ENCODE measurements at places on chromosomes 2 and 18.

GRCh38 chr2:106530866-106531265 is 43.7 kb downstream of the CD8B2 start:
- DNase-seq, result no peak

DNA sequence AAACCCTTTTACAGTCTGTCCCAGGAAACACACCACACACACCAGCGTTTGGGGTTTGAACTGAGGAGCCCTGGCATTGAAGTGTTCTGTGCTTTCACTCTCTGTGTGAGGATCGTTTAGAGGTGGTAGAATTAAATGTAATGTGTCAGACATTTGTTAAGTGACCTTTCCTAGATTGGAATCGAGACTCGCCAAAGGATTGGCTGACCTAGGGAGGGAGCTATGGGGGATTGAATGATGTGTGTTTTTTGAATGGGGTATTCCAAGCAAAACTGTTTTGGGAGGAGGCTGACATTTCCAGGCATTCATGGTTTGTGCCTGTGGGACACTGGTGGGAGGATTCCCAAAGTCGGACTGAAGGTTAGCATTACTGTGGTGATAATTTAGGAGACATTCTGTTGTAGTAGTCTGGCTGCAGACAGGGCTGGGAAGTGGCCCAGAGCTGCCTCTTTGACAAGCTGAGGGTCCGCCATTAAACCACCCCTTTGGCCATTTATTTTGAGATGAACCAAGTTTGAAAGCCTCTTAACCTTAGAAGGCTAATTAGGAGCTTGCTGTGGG is 1.7 kb downstream of the MYO1B start:
- DNase-seq, result no peak

- no peak for DNase-seq
These were observed 189.3 kb downstream of the SH3RF3 start for GRCh38 chr2:109318150-109318948.

DNA sequence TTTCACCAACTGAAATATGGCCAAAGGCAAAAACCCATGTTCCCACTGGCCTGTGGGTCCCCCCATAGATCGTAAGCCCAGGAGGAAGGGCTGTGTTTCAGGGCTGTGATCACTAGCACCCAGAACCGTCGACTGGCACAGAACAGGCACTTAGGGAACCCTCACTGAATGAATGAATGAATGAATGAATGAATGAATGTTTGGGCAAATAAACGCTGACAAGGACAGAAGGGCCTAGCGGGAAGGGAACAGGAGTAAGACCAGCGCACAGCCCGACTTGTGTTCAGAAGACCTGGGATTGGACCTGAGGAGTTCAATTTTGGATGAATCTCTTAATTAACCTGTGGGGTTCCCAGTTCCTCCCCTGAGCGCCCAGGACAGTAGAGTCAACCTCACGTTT is 76.2 kb downstream of the TPO start:
- no peak for DNase-seq

GRCh38 chr2:215617060-215617824 is 181.4 kb upstream of the FN1 start:
- no peak for DNase-seq

- no peak for DNase-seq
These were observed 984 bp downstream of the CCDC88A start for GRCh38 chr2:55418512-55419232.

GRCh38 chr2:20035955-20036666 is 15.3 kb downstream of the LAPTM4A start:
- no peak for DNase-seq

GRCh38 chr2:46872902-46873603 is 42.6 kb downstream of the MCFD2 start:
- no peak for DNase-seq

GRCh38 chr18:26443853-26444252 is 104.5 kb downstream of the KCTD1 start:
- no peak for DNase-seq

- no peak for DNase-seq
These were observed 117.6 kb upstream of the HAAO start for GRCh38 chr2:42909966-42910365.

- DNase-seq, result no peak
These were observed 86.9 kb upstream of the ARL5A start for GRCh38 chr2:151914989-151915628.

- DNase-seq, result no peak
These were observed 460 bp upstream of the ZBTB7C start for GRCh38 chr18:48409591-48410094.

- no peak for DNase-seq
These were observed 186.6 kb downstream of the NOL4 start for GRCh38 chr18:34038086-34038485.

DNA sequence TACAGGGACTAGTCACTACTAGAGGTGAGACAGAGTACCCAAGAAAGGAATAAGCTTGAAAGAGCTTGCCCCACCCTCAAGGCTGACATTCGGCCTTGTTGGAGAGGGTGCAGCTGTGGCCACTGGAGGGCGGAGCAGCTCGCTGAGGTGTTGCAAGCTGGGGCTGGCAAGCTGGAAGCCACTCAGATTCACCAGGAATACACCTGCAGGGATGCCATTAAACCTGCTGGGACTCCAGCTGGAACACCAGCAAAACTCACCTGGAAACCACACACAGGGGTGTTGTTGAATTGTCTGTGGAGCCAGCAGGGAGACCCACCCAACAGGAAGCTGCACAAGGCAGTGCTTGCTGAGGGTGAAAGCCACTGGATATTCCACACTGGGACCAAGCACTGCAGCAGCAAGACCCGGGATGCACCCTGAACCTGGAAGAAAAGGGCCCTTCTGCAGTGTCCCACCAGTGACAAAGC is 26.1 kb downstream of the KCTD18 start:
- DNase-seq, result no peak

GRCh38 chr2:113217455-113218282 is 43.9 kb downstream of the PSD4 start:
- no peak for DNase-seq

GRCh38 chr2:160210599-160211138 is 10.6 kb upstream of the ITGB6 start:
- peak; percentile 43 for DNase-seq

GRCh38 chr2:66872081-66872985 is 437.4 kb downstream of the MEIS1 start:
- DNase-seq, result no peak

GRCh38 chr2:223532161-223532560 is 70.0 kb downstream of the SCG2 start:
- DNase-seq, result no peak

- DNase-seq, result no peak
These were observed 447 bp downstream of the RETSAT start for GRCh38 chr2:85353876-85354285.

- no peak for DNase-seq
These were observed 39.4 kb upstream of the AGPS start for GRCh38 chr2:177353187-177353478.

DNA sequence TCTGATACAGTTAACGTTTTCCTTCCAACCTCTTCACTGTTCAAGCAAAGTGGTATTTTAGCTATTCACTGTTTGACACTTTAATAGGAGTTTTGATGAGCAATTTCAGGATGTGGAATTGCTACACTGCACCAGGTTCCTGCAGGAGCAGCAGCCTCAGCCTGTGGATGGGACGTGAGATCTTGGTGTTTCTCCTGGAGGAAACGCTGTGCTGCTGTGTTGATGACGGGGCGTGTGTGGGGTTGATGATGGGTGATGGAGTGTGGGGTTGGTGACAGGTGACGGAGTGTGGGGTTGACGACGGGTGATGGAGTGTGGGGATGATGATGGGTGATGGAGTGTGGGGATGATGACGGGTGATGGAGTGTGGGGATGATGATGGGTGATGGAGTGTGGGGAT is 98.9 kb downstream of the RTP5 start:
- DNase-seq, result no peak

DNA sequence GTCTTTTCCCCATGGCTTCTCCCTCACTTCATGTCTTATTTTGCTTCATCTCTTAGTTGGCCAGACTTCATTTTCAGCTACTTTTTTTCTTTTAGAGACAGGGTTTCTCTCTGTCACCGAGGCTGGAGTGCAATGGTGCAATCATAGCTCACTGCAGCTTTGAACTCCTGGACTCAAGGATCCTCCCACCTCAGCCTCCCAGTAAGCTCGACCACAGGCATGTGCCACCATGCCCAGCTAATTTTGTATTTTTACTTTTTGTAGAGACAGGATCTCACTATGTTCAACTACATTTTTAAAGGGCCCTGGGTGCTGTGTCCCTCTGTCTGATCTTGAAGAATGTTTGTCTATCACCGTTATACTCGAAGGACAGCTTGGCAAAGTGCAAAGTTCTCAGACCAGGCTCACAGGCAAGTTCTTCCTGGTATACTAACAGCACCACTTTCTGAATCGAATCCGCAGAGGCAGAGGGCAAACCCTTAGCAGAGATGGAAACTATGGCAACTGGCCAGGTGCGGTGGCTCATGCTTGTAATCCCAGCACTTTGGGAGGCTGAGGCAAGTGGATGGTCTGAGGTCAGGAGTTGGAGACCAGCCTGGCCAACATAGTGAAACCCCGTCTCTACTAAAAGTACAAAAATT is 60.9 kb downstream of the SOWAHC start:
- no peak for DNase-seq

DNA sequence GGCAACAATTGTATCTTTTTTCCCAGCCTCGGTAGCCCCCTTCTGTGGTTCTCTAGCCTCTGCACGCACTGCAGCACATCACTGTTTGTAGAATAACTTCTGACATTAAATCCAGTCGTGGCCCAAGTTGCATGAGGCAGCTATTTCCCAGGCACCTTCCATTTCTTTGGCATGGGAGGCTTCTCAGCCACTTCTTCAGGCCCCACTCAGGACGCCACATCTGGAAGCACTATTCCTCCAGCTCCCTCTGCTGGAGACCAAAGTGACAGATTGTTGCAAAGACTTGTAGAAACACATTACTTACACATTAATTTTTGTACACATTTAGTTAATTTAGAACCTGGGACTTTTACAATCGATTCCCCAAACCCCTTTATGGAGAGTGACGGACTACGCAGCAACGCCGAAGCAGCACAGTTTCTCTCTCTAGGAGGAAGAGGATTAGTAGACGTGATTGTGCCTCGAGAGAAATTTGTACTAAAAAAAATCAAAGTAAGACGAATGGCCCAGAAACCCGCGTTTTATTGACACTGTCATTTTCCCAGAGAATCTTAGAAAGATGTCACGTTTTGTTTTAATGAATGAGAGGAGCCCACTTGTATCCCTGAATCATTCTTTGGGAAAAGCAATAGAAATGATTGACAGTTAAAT is 57.8 kb upstream of the RGPD5 start:
- DNase-seq, result no peak

DNA sequence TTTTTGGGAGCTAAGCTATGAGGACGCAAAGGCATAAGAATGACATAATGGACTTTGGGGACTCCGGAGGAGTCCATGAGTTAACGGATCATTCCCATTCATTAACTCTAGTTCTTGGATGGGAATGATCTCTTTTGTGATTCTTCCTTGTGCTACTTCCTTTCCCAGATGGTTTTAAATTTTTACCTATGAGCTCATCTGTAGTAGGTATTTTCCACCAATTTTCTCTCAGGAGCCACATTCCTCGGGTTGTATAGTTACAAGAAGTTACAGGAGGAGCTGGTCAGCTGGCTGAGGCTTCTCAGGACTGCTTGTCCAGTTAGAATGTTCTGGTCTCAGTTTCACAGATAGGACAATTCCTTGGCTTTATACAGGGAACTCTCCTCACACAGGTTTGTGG is 42.9 kb upstream of the LPIN2 start:
- no peak for DNase-seq

DNA sequence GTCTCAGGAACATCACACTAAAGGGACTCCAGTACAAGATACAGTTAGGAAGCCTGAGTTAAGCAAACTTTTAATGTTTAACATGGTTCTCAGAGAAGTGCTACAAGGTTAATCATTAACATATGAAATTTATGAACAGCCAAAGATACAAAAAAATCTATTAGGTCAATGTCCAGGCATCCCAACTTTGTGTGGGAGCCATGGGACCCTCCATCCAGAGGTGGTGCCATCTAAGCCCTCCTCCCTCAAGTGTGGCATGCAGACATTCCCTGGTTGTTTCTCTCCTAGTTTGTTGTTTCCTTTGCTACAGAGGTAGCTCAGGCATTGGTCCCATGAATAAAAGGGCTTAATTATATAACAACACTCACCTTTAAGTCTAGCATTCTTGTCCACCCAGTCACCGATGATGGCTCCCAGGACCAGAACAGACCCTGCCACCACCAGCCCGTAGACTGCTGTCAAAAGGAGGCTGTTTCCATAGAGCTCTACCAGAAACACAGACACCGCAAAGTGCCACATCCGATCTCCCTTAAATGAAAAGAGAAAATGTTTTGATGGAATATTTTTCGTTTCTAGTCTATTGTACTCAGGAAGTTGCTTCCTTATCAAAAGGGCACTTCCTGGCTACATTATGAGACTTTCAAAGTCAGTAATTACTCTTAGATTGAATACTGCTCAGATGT is 5.7 kb downstream of the SLC40A1 start:
- no peak for DNase-seq

DNA sequence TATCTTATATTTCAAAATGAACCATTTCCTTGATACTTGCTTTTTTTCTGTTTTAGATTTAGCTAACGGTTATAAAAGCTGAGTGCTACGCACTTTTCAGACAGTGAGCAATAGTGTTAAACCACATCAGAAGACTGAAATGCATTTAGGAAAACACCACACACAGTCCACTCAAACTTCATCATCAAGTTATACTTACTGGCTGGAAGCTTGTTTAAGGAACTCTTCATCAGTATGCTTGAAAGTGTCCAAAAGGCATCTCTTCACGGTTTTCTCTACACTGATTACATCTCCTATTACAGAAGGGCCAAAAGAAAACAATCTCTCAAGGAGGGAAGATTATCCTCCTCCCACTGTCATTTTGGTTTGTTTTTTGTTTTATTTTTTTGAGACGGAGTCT is 19.7 kb downstream of the ILKAP start:
- no peak for DNase-seq

GRCh38 chr2:98172951-98173350 is 86.0 kb downstream of the VWA3B start:
- no peak for DNase-seq

DNA sequence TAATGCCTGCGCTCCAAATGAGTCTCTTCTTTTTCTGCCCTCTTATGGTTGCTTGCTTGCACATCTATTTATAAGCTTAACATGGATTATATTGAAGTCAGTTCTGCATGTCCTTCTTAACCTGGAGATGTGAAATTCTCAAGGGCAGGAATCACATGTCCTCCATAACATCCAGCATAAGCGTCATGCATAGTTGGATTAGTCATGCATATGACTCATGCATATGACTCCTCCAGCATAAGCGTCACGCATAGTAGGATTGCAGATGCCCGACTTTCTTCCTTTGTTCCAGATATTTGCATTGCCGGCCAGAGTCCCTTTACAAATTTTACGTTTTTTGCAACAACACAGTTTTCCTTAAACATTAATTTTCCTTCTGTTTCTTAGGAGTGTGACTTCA is 308.6 kb downstream of the TGIF1 start:
- no peak for DNase-seq

GRCh38 chr2:44620189-44620990 is 258.6 kb downstream of the CAMKMT start:
- DNase-seq, result no peak

- DNase-seq, result no peak
These were observed 400.5 kb upstream of the RAB12 start for GRCh38 chr18:8208716-8209115.
